ENCODE measurements at places on chromosomes 16 and 17.

DNA sequence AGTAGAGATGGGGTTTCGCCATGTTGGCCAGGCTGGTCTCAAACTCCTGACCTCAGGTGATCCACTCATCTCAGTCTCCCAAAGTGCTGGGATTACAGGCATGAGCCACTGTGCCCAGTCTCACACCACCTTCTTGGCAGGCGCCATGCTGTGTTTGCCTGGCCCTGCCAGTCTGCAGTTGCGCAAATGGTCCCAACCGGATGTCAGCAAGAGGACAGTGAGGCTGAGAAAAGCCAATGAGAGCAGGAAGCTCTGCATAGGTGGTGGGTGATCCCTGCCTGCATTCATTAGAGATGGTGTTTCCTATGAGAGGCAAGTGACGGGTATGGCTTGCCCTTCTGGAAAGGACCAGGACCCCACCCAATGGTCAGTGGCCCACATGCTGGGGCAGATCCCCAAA, 59.3 kb downstream of the PECAM1 start:
- no peak for DNase-seq

DNA sequence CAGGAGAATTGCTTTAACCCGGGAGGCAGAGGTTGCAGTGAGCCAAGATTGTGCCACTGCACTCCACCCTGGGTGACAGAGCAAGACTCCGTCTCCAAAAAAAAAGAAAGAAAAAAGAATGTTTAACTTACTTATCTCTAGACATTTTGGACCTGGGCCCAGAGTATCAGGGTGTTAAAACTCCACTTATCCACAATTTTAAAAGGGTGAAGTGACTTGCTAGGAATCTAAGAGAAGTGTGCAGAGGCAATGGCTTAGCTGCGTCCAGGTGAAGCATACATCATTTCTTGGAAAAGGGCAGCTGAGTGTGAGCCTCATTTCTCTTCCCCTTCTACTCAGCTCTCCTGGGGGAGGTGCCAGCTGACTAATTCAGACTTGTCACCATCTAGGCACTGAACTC, 25.1 kb downstream of the ALDH3A2 start:
- DNase-seq = no peak

- DNase-seq = no peak
These were observed 54.3 kb upstream of the CDC42EP4 start for GRCh38 chr17:73365906-73366623.

DNA sequence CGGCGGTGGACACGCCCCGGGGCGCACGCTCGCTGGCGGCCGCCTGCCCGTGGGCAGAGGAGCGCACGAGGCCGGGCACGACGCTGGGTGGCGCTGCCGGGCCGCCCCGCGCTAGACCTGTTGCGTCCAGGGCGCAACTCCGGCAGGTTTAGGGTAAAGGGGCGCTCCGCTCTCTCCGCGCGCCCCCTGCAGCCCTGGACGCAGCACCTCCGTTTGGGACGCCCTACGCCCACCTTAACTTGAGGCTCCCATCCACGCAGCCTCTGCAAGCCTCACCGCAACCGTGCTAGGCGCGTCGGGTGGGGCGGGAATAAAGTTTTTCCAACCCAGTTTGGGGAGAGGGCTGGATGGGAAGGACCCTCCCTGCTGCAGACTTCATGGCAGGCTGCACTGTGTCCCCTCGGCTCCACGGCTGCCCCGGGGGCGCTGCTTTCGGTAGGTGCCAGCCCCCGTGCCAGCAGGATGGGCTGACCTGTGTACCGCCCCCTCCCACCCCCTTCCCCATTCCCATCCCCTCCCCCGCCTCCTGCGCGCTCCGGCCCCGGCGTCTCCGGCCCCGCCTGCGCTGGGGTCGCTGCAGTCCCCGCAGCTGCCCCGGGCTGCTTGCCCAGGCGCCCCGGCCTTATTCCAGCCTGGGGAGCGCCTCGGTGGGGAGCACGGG, at the start of gene SYT17:
SYT17 (plus strand) TSS at position 531 of the 661 bp plus-strand sequence. CDS start 407 bp downstream, outside the sequence.
- no peak for DNase-seq

DNA sequence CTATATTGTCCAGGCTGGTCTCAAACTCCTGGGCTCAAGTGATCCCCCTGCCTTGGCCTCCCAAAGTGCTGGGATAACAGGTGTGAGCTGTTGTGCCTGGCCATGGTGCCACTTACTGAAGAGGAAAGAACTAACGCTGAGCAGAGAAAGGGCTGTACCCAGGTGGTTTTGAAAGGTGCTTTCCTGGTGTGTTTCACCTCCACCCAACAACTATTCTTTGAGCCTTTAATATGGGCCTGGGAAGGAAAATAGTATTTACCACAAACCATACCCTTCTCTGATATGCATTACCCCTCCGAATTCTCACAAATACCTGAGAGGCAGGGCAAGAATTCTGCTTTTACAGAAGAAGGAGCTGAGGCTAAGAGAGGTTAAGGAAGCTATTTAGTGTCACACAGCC, 24.8 kb downstream of the KPNA2 start:
- DNase-seq = no peak

GRCh38 chr17:83201206-83202001, 122.0 kb downstream of the METRNL start:
- DNase-seq = no peak

- DNase-seq = no peak
These were observed 656.1 kb upstream of the SOX9 start for GRCh38 chr17:71464751-71465150.

DNA sequence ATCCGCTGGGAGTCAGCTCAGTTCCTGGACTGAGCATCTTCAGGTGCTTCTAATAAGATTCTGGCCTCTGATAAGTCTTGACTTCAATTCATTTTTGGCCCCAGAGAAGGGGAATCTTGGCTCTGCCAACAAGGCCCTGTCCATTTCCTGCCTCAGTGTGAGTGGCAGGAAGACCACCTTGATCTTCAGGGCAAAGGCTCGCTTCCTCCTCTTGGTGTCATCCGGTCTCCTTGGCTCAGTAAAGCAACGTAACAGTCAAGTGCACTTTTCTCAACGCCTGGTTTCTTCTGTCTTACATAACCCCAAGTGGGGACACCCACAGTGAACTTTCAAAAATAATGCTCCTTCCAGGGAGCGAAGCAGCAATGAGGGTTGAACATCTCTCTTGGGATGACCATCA, 169.8 kb downstream of the PRKCB start:
- DNase-seq = no peak

DNA sequence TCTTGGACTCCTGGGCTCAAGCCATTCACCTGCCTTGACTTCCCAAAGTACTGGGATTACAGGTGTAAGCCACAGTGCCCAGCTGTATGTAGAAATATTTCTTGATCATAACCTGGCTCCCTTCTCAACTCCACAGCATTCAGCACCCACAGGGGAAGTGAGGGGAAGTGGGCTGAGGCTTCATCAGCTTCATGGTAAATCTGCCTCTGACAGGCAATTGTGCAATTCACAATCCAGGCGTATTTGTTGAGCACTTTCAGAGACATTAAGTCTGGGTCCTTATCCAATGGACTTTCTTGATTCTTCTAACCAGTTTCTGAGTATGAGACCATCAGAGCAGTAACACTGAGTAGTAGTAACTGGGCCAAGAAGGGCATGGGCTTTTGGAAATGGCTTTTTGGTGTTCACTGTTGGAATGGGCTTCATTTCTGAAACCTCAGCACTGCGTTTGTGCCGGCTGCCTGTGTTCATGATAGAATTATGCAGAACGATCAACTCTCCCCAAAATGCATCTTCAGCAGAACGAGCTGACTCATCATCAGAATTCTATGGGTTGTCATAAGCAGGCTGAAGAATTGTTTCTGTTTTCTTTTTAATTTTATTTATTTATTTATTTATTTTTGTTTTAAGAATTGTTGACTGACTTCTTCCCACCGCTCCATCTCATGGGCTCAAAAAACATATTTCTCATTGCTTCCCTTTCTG, 28.9 kb downstream of the FAM20A start:
- DNase-seq = no peak

GRCh38 chr16:68421076-68421475, 27.2 kb downstream of the SMPD3 start:
- DNase-seq = no peak

DNA sequence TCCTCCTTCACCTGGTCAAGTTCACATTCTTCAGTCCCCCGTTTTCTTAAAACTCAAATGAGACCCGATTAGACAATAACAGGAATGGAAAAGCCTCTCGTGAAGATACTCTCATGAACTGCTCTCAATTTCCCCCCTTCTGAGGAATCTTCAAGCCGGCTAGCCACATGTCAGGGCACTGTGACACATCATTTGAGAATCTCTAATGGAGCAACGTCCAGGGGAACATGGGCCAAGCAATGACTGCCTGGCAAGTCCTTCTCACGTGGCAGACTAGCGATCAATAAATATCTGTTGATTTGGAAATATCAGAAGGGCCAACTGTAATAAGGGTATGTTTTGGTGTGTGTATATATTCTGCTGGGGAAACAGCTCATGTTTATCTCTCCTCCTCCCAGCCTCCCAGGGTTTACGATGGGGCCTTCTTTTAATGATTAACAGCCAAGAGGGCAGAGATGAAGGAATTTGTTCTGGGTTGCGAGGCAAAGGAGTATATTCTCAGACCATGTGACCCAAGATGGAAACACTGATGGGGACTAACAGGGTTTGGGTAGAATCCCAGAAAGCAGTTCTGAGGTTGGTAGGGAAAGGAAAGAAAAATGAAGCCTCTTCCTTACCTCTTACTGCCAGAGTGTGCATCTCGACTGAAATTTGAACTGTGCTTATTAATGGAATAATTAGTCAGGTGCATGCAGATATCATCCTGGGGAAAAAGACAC, 21.4 kb downstream of the TTLL6 start:
- DNase-seq = no peak

- no peak for DNase-seq
These were observed 29.6 kb upstream of the CDRT4 start for GRCh38 chr17:15496735-15497670.

DNA sequence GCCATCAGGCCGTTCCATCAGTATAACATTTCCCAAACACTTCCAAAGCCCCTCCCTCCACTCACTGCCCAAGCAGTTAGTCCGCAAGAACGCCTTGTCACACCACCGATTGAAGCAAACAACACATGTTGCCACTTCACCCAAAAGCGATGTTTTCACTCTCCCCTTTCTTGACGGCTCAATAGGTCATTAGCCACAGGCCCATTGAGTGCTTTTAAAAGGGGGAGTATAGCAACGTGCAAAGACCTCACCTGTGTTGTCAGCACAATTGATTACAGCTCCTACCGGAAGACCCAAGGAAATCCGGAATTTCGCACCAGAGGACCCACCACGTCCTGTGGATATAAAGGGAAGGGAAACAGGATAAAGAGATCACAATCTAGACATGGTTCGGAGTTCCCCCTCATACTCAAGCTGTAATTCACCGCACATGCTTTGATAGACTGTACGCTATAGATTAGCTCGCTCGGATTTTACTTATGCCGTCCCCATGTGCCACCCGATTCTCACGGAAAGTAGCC, 690 bp downstream of the RPL23 start:
- DNase-seq = no peak

DNA sequence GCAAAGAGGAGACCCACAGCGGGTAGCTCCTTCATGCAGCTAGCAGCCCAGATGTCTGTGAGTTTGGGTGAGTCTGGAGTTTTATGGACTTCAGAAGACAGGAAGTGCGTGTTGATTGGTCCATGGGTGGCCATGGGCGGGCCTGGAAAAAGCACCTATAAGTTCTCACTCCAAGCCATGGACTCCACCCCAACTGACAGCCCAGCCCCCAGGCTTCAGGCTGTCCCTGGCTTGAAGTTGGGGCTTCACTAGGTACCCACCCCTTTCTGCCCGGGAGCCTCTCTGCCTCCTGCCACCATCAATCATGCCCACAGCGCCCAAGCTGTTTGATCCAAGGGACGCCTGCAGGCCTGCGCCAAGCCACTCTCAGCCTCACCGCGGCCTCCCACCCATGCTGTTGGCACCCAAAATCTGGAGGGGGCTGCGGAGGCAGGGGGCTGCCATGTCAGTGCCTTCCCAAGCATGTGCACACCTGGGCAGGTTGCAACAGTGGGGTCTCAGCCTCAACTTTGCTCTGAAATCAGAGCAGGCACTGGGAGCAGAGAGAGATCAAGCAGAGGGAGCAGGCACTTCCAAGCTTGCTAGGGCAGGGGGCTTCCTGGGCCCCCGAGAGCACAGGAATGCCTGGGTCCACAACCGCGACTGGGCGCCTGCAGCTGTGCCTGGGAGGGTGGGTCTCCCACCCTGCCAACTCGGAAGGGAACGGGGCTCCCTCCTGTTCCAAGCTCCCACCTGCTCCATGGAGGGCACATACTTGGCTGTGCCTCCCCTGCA, 1503.7 kb downstream of the CDH11 start:
- DNase-seq = no peak

DNA sequence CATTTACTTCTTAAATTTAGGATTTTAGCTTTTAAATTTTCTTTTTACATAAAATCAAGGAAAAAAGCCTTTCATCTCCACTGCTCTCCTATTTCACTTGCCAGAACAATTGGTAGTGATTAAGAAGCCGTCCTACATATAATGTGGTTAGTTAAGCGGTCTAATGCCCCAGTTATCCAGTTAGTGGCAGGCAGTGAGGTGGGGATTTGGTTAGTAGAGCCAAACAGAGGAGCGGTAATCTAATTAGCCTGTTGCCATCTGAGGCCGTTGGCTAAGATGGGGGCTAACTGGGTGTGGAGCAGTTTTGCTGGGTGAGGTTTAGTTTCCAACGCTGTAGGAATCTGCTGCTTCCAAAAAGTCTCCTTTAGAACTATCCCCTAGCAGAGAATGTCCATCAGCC, 22.4 kb downstream of the SNX11 start:
- DNase-seq = no peak

DNA sequence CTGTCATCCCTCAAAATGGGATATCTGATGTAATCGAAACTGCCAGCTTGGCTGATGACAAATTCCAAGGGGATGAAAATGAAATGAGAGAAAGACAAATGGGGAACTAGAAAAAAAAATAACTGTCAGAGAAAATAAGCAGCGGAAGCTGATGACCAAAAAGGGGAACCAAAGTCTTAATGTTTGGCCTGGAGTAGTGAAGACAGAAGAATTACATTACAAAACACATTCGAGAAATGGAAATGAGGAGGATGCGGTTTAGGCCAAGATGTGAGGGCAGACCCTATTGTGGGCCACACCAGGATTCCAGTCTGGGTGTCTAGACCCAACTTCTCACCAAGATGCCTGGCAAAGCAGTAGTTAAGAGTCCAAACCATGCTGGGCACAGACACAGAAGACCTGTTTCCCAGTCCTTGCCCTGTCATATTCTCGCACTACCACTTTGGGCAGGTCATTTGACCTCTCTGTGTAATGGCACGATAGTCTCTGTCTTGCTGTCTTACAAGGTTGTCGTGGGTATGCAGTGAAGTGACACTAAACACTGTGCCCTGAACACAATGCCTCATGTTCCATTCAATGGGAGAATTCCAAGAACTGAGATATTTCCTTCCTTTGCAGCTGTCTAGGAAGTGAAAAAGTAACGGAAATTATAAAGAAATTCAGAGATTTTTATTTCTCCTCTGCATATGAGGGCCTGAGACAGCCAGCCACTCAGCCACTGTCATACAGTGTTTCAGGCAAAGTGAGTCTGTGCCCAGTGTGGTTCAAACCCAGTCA, 12.3 kb upstream of the CCL2 start:
- DNase-seq = no peak

- no peak for DNase-seq
These were observed 45.9 kb downstream of the ABAT start for GRCh38 chr16:8720080-8720966.

GRCh38 chr17:33955461-33955860, 299.6 kb upstream of the CCL2 start:
- no peak for DNase-seq

- no peak for DNase-seq
These were observed 23.5 kb downstream of the XPO6 start for GRCh38 chr16:28188085-28188916.
